Stimulated activated CD4-positive, alpha-beta T cell treated with anti-CD3 and anti-CD28 coated beads, Interleukin-4, amount 100 ng/mL, for 1 hour (primary cell): ENCODE measurements at places on chromosomes 3 and 15.

GRCh38 chr3:131535596-131535995 is 32.8 kb upstream of the MRPL3 start:
- DNase-seq, result no peak

DNA sequence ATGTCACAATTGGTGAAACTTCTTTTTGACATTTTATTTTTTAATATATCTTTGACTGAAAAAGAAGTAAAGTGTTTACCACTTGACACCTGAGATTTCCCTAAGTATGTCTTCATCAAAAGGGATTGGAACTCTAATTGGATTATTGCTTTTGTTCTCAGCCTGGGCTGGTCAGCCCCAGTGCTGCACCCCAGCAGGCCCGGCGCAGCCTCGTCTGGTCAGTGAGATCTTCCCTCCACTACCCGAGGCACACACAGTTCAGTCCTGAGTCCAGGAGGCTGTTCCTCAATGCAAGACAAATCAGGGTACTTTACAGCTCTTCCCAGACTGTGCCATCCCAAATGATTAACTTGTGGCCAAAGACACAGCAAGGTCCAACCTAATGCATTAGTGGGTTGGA is 146.9 kb upstream of the SEMA6D start:
- no peak for DNase-seq

GRCh38 chr3:144692488-144692887 is 720.9 kb downstream of the DIPK2A start:
- no peak for DNase-seq

DNA sequence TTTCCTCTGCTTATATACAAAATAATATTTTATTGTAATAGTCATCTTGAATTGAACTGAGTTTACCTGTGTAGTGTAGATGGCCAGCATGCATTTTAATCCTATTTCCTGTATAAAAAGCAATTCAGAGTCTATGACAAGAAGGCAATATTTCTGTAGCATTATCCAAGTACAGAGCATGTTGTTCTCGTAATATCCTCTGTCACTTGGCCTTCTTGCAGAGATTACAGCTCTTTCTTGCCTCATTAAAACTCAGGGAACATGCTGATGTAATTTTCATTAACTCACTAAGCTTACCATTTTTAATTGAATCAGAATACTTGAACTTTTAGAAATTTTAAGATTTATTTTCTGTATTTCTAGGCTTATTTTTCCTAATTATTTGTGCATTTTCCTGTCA is 203.3 kb upstream of the AGTR1 start:
- no peak for DNase-seq

- DNase-seq, result no peak
Measured at GRCh38 chr15:38558372-38559059, 6.1 kb downstream of the RASGRP1 start.

- DNase-seq, result no peak
Measured at GRCh38 chr15:31027910-31028578, 36.6 kb upstream of the MTMR10 start.

DNA sequence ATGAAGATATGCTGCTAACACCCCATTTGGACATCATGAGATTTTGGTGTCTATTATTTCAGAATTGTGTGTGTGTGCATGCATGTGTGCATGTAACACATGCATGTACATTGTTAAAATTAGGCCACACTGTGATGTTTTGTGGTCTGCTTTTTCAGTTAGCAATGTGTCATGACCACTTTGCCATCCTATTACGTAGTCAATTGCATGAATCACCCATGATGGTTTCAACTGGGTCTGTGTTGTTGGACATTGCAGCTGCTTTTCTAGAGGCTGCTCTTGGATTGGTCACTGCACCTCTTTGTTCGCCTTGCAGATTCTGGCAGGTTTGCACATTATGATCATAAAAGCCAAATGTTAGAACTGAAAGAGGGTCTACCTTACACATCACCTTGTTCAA is 101.0 kb upstream of the THBS1 start:
- DNase-seq, result no peak

GRCh38 chr3:40299130-40299720 is 10.3 kb upstream of the EIF1B start:
- DNase-seq, result no peak

GRCh38 chr3:114608293-114608692 is 314.5 kb downstream of the TIGIT start:
- DNase-seq, result no peak

DNA sequence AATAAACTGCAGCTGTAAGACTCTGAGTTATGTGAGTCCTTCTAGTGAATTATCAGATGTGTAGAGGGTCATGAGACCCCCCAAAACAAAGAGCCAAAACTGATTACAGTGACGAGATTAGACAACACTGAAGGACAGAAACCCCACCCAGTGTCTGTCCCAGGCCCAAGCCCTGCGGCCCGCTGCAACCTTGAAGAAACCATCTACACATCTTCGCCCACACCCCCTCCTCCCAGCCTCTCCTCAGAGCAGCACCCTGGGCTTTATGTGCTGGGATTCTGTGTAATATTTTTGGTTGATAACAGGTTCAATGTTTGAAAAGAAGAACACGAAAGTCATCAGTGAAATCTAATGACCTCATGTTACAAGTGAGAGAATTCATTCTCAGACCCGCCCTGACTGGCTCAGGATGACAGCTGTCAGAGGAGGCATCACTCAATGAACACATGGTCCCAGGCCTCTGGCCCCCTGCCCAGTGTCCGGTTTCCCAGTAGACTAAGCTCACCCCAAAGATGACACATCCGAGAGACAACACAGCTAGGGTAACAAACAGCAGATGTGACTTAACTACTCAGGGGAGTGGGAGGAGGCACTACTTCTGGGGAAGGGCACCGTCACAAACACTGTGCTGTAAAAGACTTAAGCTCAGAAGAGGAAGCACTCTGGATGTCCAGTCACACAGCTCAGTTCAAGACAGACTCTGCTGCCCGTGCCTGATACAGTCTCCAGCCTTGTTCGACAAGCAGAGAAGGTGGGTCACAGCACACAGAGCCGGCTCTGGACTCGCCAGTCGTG is 48.9 kb downstream of the NIPA2 start:
- DNase-seq, result no peak

DNA sequence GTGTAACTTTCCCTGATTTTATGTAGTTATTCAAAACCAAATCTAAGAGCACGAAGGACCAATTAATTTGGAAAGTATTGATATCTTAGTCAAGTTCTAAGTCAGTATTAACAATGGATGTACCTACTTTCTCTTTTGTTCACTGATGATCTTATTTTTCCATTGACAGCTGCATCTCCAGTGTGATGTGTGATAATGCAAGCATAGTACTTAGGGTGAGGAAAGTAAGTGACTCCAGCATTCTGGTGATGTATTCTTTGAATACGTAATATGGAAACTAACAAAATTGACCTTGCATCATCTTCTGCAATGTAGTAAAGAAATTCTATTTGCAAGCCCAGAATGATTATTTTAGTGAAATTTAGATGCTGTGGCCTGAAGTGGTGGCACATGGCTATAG is 22.4 kb downstream of the FBXW12 start:
- no peak for DNase-seq
